Stimulated activated CD4-positive, alpha-beta T cell treated with anti-CD3 and anti-CD28 coated beads, Interleukin-1b, Interleukin-23, amount 100 ng/mL, for 1 hour (primary cell): ENCODE measurements at places on chromosomes 7 and 10.

DNA sequence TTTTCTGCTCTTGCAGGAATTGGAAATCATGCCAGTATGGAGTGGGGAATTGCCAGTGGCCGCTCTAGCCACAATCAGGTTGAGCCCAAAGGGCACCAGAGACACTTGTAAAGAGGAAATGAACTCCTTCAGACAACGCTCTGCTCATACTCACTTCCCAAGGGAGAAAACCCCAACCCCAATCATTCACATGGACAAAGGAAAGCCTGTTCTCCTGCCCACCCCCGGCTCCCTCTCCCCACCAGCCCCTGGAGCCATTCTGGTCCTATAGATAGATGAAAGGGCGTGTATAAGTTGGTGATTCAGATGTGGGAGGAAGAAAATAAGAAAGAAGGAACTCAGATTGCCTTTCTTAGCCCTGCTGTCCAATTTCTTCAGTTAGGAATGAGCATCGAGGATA, 57.4 kb downstream of the GFRA1 start:
- DNase-seq = no peak

DNA sequence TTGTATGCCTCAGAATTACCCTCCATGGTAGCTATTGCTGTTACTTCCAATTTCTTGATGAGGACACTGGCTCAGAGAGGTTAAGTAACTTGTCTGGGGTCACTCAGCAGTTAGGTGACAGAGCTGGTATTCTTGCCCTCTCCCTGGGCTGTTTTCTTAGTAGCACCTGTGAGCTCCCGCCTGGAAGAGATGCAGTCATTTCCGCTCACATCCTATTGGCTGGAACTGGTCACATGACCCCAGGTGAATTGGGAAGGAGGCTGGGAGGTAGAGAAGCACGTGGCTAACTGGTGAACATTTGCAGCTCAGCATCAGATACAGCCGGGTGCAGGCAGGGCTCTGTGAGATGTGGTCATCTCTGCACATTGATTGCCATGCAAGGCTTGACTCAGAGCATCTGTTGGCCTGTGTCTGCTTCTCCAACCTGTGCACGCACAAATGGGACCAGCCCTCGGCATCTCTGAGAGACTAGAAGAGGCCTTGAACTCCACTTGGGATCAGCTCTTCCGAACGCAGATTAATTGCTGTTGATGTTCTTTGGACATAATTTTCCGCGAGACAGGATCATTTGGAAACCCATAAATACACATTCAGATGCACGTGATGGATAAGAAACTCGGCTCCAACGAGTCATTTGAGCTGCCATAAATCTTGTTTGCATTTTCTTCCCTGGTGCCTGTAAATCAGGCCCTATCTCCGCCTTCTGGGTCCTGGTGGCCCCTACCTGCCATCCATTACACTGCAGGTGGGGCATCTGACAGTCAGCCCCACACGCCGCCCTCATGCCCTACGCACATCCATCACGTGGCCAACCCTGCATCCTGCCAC, 42.8 kb downstream of the MYL10 start:
- DNase-seq = no peak

DNA sequence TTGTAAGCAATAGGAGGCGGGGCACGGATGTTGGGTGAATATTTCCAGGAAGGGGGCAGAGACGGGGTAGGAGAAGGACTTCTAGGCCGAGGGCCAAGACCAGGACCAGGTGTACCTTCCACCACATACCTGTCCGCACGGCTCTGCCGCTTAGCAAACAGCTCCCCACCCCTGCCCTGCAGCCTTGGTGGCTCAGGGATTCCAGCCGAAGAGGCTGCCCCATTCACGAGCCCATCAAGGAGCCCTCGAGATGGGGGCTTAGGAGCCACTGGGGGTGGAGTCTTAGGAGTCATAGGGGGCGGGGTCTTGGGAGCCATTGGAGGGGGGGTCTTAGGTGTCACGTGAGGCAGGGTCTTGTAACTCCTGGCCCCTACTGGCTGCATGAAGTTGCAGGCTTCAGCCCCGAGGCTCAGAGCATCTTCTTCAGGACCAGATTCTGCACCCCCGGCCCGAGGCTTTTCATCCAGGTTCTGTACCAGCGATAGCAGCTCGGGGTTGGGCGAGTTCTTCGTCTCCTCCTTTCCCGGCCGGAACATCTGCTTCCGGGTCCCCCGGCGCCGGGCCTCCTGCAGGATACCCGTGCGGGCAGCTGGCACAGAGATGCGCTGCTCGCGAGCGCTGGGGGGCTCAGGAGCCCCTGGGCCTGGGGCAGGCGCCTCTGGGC, 6.1 kb upstream of the MYOZ1 start:
- no peak for DNase-seq

- no peak for DNase-seq
Observed at GRCh38 chr10:120607710-120608703, 151.0 kb downstream of the PLPP4 start.

DNA sequence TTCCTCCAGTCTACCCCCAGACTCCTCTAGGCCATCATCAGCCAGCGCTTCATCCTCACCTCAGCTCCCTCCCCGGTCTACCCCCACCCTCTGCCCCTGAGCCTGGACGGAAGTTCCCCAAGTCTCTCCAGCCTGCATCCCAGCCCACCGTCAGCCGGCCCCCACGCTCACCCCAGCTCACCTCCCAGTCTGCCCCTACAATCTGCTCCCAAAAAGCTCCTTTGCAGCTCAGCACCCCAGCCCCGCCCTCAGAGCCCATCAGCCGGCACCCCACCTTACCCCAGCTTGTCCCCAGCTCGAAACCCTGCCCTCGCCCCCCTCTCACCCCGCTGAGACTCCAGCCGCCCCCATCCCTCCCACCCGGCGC, 322 bp upstream of the RAMP3 start:
- no peak for DNase-seq

DNA sequence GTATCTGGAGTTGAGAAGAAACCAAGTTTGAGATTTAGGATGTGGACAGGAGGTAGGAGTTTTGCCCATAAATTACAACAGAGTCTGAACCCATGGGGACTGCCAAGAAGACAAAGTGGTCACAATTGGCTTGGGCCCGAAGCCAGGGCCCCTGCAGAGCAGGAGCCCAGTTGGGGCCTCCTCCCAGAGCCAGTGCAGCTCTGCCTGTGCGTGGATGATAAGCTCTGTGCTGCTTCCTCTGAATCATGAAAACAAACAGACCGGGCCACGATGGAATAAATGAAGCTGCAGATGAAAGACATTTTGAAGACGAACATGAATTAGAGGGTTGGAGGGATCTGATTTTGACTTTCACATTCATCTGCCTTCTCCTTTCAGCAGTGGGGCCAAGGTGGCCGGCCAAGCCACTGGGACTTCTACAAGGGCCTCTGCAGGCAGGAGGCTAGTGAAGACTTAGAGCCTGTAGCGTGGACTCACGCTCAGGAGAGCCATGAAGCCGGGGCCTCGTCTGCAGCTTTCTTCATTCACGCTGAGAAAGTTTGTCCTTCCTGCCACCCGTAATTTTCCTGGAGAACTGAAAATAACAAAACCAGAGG, 156.8 kb upstream of the LYZL1 start:
- no peak for DNase-seq

DNA sequence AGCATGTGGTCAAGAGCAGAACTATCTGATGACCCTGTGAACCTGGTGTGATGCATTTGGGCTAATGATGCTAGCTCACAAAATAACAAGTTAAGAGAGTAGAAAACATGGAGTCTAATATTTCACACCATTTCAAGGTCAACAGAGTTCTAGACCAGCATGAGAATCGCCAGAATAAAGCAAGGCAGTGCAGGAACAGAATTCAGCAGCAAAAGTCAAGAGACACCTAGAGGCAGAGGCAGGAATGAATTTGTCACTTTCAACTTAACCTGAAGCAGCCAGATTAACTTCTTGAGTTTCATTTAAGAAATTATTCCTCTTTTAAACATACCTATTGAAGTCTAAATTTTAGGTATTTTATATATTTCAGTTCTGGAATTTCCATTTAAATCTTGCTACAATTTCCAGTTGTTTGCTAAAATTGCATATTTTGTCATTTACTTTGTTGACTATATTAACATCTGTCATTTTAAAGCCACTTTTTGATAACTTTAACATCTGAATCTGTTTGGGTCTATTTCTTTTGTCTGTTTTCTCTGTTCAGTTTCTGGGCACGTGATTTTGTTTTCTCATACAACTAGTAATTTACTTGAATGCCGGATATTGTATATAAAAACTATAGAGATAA, 44.2 kb upstream of the PRSS58 start:
- no peak for DNase-seq

DNA sequence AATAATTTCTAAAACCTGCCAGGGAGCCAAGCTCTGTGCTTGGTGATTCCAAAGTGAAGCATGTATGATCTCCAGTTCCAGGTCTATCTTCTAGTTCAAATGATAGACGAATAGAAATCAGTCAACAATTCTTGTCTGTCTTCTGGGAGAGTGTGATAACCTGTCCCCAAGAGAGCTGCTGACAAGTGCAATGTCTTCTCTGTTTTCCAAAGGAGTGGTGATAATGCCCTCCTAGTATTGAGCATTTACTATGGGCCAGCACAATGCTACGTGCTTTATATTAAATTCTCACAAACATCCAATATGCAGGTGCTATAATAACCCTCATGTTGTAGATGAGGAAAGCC, 10.2 kb downstream of the MXI1 start:
- DNase-seq = no peak

DNA sequence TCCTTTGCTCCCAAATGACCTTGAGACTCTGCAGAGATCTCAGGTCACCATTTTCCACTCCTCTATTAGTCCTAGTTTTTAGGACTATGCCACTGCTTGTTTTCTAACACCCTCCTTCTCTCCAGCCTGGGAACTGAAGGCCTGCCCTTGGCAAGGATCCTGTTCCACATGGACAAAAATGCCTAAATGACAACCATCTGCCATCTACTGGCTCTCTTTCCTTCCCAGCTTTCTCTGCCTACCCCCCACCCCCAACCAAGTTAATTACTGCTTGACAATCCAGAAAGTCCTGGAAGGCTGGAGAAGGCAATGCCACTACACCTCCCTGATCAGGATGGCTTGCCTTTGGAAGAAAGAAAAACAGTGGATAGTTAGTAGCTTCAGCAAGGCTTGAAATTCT, 44.8 kb upstream of the SP8 start:
- DNase-seq = no peak

- DNase-seq = no peak
Observed at GRCh38 chr7:57414415-57414814, 35.6 kb upstream of the ZNF716 start.

GRCh38 chr10:124683814-124684213, 60.4 kb downstream of the FAM53B start:
- DNase-seq = no peak

GRCh38 chr10:75187961-75188426, 22.6 kb upstream of the VDAC2 start:
- peak; percentile 33 for DNase-seq

DNA sequence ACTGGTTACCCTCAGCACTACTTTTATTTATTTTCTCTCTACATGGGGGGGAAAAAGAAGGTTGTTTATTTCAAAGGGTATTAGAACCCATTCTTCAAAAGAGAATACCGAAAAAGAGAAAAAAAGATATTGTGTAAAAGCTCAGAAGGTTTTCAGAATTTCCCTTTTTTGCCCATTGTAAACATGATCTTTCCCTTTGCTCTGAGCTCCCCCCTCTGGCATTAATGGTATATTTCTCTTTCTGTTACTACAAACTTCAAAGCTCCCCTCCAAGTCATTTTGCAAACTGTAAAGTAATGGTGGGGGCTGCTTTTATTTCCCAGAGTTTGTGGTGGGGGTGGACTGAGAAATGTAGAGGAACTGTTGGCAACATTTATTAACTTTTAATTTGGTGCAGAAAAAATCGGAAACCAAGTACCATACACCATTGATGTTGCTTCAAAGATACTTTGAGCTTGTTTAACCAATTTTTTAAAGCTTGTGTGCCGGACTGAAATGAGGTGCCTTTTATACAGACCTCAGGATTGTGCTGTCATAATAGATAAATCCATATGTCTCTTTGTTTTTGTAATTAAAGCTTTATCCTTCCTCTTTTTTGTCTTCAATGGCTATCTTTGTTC, 181.5 kb downstream of the EXOC4 start:
- DNase-seq = no peak

GRCh38 chr10:13356392-13356791, 8.3 kb upstream of the SEPHS1 start:
- no peak for DNase-seq
